ENCODE measurements at places on chromosomes 11 and 22. TPM values are rescaled to one million over a fixed set of nuclear protein-coding genes. Genes with fewer than 3 reads are reported as not detected.

RBMXL2 gene
- not detected for total RNA-seq

NPAS4 gene
- 0.16 TPM for total RNA-seq

DNA sequence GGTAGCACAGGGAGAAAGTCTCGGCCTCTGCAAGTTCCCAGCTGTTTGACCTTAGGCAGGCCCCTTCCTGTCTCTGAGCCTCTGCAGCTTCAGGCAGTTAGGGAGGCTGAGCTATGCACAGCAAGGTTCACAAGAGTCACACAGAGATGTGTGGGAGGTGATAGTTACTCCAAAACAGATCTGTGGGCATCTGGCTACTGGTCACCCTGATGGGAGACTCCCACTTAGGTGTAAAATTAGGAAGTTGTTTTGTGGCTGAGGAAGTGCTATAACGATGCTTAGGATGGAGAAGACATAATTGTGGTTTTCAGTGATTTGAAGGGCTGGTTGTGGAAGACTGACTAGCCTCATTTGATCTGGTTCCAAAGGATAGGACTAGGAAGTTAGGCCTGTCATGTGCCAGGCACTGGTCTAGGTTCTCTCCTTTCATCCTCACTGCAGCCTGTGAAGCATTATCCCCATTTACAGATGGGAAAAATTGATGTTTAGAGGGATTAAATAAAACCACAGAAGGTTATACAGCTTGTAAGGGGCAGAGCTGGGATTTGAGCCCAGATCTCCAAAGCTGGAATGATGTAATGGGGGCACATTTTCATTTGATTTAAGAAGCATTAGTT lies 13.5 kb downstream of the ACO2 start:
- DNase-seq = no peak

DNA sequence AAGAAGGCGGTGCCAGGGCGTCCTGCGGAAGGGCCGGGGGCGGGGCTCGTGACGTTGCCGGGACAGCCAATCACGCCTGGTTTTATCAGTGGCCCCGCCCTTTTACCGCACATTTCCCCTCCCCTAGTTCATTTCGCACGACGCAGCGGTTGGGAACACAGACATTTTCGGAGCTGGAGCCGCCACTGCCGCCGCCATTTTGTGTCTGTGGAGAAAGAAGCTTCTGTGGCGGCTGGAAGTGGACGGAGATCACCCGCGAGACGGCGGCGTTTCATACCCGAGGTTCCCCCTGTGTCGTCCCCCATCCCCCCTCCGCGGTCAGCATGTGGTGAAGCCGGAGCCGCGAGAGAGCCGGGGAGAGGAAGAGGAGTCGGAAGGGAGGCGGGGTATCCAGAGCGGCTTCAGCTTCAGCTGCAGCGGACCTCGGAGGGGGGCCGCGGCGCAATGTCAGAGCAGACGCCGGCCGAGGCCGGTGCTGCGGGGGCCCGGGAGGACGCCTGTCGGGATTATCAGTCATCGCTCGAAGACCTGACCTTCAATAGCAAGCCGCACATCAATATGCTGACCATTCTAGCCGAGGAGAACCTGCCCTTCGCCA lies at the start of gene PCF11:
Gene PCF11, plus strand, starts transcription at position 136 of the 598 bp plus-strand sequence. Its CDS starts 309 bp downstream, at position 445.
- no peak for DNase-seq

GRCh38 chr11:26134481-26135355 lies 197.2 kb upstream of the ANO3 start:
- no peak for DNase-seq

- no peak for DNase-seq
Observed at GRCh38 chr11:115226556-115226955, 277.7 kb downstream of the CADM1 start.

DNA sequence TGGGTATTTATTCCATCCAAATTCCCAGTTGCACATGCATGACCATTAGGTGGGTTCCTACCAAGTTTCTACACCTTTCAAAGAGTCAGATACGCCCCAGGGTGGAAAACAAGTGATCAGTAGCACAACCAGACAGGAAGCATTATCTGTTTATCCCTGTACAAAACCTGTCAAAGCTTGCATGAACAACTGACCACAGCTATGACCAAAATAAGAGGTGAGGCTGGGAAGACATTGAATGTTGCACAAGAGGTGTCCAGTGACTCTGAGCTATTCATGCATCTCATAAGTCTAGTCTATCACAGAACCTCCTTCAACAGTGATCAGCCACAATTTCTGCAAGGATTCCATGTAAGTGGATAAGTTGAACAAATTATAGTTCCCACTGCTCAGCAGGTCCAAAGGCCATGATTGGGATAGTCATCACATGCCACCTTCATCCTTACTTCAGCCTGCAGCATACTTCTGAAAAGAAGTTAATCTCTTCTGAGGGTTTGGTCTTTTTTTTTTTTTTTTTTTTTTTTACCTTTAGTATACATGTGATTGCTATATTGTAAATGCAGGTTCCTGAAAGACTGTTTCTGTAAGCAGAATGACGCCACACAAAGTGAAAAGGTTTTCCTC lies 28.0 kb upstream of the TMEM45B start:
- DNase-seq = no peak

GRCh38 chr22:42909363-42910058 lies 52.4 kb upstream of the ARFGAP3 start:
- no peak for DNase-seq

DNA sequence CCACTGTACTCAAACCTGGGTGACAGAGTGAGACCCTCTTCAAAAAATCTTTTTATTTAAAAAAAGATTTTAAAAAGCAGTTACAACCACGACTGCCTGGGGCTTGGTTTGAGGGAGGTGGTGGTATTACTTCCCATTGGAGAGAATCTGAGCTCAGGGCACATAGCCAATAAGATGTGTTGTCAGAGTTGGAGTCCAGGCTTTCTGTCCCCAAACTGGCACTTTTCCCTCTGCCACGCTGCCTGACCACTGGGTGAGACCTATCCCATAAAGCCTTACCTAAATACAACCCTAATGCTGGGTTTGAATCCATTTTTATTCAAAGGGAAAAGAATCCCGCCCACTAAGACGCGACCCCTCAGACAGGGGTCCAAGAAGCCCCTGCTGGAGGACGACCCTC lies 11.5 kb downstream of the CHADL start:
- no peak for DNase-seq

- no peak for DNase-seq
Observed at GRCh38 chr11:49213026-49213560, 4.7 kb upstream of the FOLH1 start.

ADORA2A gene
- 8.0 TPM for total RNA-seq

GRCh38 chr11:122647736-122648275 lies 7.7 kb upstream of the UBASH3B start:
- DNase-seq = no peak

GRCh38 chr11:87970762-87971161 lies 204.5 kb downstream of the RAB38 start:
- DNase-seq = no peak

GRCh38 chr11:27216270-27217149 lies 146.5 kb downstream of the CCDC34 start:
- no peak for DNase-seq

DNA sequence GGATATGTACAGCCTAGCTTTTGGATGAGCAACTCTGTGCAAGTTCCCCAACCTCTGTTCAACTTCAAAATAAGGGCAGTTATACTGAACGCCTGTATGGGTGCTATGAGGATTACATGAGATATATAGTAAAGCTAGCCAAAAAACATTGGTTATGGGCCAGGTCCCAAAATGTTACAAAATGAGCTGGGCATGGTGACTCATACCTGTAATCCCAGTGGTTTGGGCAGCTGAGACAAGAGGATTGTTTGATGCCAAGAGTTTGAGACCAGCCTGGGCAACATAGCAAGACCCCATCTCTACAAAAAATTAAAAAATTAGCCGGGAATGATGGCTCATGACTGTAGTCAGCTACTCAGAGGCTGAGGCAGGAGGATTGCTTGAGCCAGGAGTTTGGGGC lies 118.4 kb downstream of the TEAD1 start:
- no peak for DNase-seq

DNA sequence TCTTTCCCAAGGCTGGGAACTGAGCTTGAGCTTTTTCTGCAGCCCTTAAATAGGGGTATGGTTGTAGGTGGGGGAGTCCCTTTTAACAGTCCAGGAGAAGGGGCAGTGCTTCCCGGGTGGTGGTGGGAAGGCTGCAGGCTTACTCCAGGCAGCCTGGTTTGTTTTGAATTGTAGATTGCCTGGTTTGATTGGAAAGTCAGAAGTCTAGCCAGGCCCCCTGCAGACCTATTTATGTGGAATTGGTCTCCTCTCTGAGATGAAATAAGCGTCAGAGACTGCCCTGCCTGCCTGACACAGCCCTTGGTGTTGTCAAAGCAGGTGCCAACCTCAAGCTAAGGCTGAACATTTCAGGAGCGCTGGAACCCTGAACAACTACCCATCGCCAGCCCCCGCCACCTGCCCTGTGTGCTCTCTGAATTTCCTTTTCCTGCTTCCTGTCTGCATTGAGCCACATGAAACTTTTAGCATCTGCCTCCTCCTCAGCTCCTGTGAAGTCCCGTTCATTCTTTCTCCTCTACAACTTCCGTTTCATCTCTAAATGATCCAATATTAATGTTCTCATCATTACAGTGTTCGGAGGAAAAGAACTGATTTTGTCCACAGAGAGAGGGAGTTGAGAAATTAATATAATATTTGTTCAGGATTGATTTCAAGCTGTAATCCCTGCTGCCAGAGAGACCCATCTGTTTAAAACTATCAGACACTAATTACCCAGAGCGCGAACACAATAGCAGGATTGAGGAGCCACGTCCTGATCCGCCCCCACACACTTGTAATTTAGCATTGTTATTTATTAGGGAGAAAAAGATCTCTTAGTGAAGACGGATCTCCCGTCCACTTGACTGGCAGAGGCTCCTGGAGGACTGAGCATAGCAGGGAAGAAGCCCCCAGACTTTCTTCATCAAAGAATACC lies 136.5 kb downstream of the TRIM29 start:
- no peak for DNase-seq

DNA sequence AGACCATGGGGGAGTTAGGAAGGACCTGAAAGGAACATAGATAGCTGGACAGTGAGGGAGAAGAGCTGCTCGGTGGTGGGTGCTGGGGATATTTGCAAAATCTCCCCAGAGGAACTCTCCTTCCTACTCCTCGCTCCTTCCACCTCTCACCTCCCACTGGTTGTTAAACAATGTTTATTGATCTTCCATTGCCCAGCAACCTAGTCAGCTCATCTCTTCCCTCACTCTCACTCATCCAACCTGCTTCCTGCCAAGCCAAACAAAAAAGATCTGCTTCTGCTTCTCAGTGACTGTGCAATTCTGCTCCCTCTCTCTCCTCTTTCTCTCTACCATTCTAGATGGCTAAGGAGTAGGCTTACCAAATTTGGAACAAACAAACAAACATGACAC lies 115.0 kb downstream of the SLC1A2 start:
- DNase-seq = no peak

DNA sequence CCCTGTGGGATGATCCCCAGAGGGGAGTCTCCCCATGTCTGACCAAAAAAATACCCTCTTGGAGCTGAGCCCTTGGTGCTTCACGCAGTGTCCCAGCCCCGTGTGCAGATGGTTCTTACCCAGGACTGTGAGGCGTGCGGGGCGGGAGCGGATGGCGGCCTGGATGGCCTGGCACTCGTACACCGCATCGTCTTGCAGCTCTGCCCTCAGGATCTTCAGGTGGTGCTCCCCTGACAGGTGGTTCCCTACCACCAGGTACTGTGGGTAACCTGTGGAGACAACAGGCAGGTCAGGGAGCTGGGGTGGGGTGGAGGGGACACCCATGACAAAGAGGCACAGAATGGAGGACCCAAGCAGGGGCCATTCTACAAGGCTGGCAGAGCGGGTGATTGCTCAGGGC lies 165.7 kb downstream of the ST3GAL4 start:
- DNase-seq = no peak

- DNase-seq = no peak
Observed at GRCh38 chr11:112024178-112024772, 933 bp upstream of the DLAT start.

- DNase-seq = no peak
Observed at GRCh38 chr22:42275970-42276369, 5.5 kb upstream of the TCF20 start.

VPREB1 gene
- not detected for total RNA-seq

- no peak for DNase-seq
Observed at GRCh38 chr11:20114588-20114987, 45.7 kb downstream of the DBX1 start.

DNA sequence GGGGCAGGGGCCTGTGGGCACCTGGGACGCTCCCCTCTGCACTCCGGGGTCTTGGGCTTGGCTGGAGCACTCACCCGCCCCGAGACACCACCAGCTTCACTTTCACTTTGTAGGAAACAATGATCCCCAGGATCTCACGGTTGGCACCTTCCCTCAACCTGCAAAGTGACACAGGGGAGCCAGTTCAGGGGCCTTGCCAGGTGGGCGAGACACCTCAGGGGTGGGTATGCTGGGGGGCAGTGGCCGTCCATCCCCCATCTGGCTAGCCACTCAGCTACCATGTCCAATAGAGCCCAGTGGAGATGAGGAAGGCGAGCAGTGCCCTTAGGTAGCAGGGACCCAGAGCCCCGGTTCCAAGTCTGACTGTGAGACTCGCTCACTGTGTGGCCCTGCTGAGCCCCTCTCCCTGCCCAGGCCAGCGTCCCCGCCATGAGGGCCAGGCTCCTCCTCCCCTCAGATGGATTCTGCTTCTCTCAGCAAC lies 32.3 kb downstream of the TPBGL start:
- DNase-seq = no peak

DNA sequence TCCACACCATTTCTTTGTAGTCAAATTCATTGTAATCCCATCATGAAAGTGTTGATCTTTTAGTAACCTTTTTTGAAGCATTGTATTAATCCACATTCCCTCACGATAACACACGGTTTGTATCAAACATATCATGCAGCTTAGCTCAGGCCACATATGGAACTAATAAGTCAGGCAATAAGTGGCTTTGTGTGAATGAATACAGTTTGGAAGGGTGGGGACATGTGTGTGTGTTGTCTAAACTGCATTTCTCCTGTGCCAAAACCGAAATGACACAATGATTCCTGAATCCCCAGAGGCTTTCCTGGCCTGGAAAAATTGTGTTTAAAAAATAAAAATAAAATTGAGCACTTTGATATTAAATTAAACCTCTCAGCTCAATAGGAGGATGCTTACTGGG lies 98.3 kb downstream of the WNT11 start:
- no peak for DNase-seq

OSM gene
- total RNA-seq = 0.31 TPM

DNA sequence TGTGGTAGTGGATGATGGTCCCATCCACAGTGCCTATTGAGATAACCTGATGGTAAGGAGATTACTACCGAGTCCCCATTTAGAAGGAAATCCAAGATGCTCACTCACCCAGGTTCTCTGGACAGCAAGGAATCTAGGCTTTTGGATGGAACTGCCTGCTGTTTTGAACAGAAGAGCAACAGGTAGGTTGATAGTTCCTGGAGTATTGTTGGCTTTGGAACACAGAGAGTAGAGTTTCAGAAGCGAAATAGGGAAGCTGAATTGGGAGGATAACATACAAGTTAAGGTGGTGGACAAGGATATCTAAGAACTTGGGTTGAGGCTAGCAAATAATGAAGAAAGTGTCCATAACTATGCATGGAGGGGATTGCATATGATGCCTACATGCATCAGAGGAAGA lies 27.6 kb downstream of the SLC22A6 start:
- DNase-seq = no peak

DNA sequence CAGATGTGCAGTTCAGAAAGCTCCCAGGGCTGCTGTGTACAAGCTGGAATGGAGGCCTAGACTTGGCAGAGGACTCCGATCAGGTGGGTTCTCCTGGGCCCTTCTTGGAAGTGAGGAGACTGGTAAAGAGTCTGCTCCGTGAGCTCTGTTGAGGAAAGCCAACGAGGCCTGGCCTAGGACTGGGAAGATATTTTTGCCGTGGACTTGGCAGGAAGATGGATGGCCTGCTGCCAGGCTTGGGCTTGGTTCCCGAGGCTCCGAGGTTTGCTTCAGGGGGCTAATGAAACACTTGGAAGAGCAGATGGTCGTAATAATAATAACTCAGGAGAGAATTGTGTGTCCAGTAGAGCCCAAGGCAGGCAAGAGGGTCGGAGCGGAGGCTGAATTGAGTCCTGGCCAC lies 3.9 kb downstream of the GALR3 start:
- no peak for DNase-seq
